Activated CD4-positive, alpha-beta T cell treated with anti-CD3 and anti-CD28 coated beads, Interleukin-2, amount 50 U/mL, for 16 hours (primary cell): ENCODE measurements at places on chromosomes 5 and 9.

GRCh38 chr5:9559965-9560364 is 14.1 kb upstream of the SEMA5A start:
- DNase-seq, result no peak

GRCh38 chr9:111427186-111427585 is 57.0 kb downstream of the ECPAS start:
- peak; percentile 47 for DNase-seq

DNA sequence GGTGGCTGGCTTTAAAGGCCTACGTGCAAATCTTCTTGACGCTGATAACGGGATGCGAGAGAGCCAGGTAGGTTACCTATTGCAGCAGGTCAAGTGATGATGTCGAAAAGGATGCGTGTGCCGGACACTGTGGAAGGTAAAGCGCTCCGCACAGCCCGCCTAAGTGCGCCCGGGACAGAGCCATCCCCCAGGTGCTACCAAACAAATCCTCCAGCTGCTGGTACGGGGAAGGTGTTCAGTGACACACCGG is 245 bp upstream of the DNAJC25 start:
- no peak for DNase-seq

- DNase-seq, result peak; percentile 70
Measured at GRCh38 chr5:132176987-132177386, 50.7 kb downstream of the P4HA2 start.

DNA sequence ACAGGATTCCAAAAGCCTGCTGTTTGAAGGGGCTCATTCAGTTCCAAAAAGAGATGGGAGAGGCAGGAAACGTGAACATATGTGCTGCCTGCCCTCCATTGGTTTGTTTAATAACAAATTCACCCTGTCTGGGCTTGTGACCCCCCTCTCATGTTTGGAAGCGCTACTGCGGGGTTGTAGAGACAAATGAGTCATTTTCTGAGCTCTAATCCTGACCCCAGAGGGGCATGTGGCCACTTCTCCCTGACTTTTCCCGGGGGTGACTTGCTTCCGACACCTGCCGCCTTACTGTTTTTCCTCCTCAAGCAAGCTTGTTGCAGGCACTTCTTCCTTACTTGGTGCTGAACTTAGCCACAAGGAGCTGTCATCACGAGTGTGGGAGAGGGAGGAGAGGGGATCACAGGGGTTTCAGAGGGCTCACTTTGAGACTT is 75.9 kb downstream of the LMNB1 start:
- no peak for DNase-seq

DNA sequence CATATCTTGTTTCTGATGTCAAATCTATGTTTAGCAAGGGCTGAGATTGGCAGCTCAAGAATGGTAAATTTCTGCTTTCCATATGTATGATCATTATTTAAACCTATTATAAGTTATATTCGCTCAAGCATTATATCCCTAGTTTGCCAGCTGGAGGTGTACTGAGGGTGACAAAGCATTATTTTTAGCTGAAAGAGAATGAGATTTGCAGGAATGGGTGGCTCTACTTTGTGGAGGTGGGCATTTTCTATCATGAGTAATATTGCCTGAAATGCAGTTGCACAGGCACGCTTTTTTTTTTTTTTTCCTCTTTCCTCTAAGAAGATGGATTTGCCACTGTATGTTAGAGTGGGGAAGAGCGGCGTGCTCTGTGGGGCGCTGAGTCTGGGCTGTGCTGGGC is 393.8 kb downstream of the EBF1 start:
- no peak for DNase-seq

GRCh38 chr5:54281960-54282692 is 28.2 kb downstream of the ARL15 start:
- DNase-seq, result no peak

DNA sequence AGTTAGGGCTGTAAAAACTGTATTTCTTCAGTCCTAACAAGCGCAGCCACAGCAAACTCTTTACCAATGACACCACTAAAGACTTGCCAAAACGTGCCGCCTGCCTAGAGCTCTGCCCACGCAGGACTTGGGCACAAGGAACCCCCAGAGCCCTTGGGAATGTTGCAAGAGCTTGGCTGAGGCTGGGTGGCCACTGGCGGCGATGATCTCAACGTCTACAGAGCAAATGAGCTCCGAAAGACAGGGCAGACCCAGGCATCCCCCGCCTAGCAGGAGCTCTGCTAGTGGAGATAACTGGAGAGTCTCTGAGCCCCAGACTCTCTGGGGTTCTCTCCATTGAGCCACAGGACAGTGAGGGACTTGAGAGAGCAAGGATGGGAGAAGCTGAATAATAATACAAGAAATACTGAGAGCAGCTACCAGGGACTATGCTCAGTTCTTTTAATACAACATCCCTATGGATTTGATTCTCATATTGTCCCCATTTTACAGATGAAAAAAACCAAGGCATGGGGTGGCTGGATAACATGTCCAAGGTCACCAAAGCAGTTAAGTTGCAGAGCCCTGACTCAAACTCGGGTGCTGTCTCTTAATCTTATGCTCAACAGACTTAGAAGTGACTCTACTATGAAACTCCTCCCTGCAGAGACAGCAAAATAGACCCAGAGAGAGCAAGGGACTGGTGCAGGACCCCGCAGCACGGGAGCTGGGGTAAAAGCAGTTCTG is 32.5 kb downstream of the SHB start:
- no peak for DNase-seq

DNA sequence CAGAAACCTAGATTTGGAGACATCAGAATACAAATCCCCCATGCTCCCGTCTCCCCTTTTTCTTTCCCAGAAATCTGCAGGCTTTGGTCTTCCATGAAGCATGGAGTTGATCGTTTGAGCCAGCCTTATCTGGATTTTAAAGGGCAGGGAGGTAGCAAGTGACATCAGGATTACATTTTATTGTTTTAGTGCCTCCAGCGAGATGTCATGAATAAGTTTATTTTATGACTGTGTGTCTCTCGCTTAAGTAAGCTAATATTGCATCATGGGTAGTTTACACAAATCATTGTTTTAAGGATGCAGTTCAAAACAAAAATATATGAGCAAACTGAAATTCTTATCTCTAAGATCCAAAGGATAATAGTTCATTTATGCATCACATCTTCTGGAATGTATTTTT is 50.7 kb upstream of the TNFSF8 start:
- no peak for DNase-seq
